EL (cell line): ENCODE measurements at places on chromosomes 4 and X.

DNA sequence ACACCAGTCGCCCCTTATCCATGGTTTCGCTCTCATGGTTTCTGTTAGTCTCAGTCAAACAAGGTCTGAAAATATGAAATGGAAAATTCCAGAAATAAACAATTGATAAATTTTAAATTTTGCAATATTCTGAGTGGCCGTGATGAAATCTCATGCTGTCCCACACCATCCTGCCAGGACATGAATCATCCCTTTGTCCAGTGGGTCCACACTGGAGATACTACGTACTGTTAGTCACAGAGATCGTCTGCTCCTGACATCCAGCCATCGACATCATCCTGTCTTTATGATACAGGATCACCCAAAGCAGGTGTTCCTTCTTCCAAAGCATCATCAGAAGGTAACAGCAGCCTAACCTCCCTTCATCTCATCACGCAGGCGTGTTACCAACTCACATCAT lies 76.5 kb upstream of the MSX1 start:
- DNase-seq: peak; percentile 36

DNA sequence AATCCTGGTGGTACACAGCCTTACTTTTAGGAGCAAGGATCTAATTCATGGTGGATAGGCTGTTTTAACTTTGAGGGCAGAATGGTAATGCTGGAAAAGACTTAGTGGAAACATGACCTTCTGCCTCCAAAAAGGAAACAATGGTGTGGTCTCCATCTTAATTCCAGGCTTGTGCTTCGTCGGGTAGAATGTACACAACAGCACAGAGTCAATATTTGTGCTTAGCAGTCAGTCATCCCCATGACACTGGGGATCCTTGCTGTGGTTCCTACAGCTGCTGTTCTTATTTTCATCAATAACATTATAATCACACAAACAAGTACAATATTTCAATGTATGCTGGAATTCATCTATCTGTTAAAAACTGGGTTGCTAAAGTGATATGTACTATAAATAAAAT lies 104.4 kb downstream of the HHIP start:
- no peak for DNase-seq

DNA sequence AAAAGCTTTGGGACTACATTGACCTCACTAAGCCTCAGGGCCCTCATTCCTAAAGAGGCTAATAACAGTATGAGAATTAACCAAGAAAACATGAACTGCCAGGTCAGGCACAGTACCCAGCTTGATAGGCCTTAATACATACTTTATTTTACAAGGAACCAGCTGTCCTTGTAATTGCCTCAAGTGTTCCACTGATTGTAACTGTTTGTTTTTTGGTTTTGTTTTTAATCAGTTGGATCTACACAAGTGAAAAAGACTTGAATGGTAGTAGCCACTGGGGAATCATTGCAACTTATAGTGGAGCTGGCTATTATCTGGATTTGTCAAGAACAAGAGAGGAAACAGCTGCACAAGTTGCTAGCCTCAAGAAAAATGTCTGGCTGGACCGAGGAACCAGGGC lies 35.6 kb downstream of the PKD2 start:
- no peak for DNase-seq

DNA sequence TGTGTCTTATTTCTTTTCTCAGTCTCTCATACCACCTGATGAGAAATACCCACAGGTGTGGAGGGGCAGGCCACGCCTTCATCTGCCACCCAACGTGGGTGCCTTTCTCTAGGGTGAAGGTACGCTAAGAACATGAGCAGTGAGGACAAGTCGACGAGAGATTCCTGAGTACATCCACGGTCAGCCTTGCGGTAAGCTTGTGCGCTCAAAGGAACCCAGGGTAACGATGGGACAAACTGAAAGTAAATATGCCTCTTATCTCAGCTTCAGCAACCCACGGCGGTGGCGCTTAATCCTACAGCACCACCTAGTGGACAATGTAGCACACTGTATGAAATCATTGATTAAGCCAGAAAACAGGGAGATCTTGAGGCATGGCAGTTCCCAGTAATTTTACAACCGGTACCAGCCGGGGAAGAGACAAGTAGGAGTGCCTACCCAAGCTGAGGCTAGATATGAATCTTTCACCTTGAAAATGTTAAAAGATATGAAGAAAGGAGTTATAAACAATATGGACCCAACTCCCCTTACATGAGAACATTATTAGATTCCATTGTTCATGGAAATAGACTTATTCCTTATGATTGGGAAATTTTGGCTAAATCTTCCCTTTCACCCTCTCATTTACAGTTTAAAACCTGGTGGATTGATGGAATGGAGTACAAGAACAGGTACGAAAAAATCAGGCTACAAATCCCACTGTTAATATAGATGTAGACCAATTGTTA lies 63.0 kb downstream of the ZNF732 start:
- peak; percentile 21 for DNase-seq

DNA sequence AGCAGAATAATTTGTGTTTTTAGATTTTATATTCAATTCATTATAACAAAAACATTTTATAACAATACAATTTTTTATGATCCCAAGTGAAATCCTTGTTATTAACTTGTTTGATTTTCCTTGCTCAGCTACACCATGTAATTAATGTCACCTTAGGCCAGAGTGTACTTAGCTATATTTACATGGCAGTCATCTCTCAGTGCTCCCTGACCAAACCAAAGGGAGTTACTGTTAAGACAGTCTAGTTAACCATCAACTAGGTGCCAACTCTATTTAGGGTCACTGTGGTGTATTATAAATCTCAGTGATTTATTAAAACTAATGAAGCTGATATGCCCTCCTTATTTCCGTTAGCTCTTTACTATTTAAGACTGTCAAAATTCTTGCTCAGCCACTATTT lies 44.4 kb downstream of the CCDC158 start:
- DNase-seq: no peak

GRCh38 chrX:88830111-88830510 lies 83.1 kb downstream of the CPXCR1 start:
- DNase-seq: no peak

DNA sequence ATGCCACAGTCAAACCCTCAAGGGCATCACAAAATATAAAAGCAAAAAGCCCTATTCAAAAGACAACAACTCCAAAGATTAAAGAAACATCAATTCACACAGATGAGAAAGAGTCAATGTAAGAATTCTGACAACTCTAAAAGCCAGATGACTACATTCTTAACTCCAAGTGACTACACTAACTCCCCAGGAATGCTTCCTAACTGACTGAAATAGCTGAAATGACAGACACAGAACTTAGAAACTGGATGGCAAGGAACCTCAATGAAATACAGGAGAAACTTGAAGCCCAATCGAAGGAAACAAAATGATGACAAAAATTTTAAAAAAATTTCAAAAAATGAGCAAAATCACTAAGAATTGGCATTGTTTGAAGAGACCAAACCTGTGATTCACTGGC lies 1047.6 kb upstream of the PCDH10 start:
- DNase-seq: peak; percentile 21
